Activated CD4-positive, alpha-beta T cell treated with anti-CD3 and anti-CD28 coated beads for 4 hours (primary cell): ENCODE measurements at places on chromosomes 11 and 22.

GRCh38 chr11:10654811-10655150 lies 38.8 kb downstream of the IRAG1 start:
- DNase-seq, result no peak

GRCh38 chr11:7651700-7652099 lies 21.6 kb downstream of the CYB5R2 start:
- no peak for DNase-seq

DNA sequence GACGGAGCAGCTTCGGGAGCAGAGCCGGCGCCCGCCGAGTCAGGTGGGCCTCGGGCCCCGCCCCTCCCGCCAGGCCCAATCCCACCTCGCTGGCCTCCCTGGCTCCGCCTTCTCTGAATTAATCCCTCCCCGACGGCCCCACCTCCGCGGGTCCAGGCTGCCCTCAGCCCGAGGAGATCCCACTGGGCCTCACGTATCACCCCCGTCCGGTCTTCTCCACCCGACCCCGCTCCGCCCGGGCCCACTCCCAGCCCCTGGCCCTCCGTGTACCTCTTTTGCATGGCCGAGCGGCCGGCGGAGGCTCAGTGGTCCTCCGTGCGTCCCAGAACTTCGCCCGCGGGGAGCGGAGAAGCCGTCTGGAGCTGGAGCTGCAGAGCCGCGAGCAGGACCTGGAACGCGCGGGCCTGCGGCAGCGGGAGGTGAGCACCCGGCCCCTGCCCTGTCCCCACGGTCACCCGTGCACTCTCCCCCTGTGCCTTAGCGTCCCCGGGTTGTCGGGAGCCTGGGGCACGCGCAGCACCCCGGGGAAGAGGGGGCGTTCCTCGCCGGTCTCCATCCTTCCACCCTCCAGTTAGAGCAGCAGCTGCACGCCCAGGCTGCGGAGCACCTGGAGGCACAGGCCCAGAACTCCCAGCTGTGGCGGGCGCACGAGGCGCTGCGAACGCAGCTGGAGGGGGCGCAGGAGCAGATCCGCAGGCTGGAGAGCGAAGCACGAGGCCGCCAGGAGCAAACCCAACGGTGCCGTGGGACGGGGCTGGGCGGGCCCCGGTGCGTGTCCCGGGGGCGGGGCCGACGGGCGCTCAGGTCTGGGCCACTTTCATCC lies 2.2 kb upstream of the CD151 start:
- peak; percentile 42 for DNase-seq

DNA sequence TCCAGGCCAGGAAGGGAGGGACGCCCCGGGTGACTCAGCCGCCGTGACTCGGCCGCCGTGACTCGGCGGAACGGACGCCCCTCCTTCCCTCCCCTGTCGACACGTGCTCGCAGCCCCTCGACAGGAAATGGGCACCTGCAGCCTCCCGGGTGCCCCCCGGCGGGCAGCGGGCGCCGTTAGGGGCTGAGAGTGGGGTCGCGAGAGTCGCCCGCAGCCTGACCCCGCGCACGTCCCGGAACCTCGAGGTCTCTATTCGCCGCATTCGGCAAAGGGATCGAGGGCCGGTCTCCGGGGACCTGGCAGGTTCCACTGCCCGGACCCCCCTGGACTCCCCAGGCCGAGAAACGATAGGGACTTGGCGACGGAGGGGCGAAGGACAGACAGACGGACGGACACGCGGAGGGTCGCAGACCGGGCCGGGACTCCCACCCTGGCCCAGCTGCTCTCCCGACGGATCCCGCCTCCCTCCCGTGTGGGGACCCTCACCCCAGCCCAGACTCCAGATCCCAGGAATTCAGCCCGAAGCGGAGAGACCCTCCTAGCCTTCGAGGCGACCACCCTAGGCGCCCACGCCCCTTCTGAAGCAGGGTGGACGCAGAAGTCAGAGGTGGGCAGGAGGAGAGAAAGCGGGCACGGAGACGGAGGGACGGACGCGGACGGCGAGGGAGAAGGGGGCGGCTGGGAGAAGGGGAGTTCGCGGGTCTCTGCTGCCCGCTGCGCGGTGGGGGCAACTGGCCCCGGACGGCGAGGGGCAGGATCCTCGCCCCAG lies 648 bp downstream of the FOSL1 start:
- peak; percentile 72 for DNase-seq

DNA sequence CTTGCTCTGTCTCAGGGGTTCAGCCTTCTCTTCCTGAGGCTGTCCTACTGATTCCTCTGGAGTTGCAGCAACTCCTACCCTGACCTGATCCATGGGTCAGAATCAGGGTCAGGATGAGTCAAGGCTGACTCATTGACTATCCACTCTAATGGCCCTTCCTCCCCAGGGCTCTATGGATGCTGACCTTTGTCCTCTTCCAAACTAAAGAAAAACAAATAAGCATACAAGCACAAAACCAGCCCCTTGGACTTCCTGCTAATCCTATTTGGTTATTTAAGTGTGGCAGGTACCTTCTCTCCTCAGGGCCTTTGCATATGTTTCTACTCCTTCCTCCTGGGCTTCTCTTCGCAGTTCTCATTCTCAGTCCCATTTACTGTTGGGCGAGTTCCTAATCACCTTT lies 204.5 kb upstream of the NAV2 start:
- DNase-seq, result no peak

GRCh38 chr11:55707029-55707428 lies 45.0 kb downstream of the OR4C6 start:
- DNase-seq, result no peak

DNA sequence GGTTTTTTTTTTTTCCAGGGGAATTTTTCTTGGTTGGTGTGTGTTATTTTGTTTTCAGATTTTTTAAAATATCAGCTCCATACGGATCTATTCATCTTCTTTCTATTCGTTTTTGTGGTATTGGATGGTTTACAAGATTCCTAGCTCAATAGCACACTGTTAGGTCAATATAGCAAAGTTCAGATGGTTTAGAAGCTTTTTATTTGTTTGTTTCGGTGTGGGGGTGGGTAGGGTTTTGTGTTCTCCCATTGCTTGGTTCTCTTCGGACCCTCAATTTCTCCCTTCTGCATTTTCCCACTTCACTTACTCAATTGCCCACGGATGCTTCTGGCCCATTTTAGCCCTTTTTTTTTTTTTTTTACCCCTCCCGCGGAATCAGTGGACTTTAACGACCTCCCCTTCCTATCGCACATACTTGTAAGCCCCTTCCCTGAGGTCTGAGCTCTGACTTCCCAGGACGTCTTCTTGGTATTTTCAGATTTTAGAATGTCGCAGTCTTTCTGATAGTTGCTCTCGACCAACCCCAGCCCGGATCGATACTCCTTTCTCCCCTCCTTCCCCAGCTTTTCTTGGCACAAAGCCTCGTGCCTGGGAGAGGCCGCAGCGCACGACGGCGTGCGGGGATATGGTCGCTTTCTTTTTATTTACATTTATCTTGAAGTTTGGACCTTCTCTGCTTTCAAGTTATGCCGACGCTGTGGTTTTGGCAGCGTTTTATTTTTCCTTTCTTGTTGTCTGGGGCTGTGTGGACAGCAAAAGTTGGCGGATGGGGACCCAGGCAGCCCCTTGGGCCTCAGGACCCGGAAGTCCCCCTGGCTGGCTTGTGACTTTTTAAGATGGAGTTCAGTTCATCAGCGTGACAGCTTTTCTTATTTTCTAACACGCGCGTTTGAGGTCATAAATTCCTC lies 4.4 kb upstream of the SPDYC start:
- DNase-seq, result no peak

- DNase-seq, result no peak
Measured at GRCh38 chr22:50206599-50206998, 5.8 kb downstream of the SELENOO start.
